Adrenal gland (tissue), 19 donors: ENCODE measurements at places on chromosomes 1 and 21.
A peak's percentile ranks its signal among the peaks of the same experiment; 100 is the strongest.

DNA sequence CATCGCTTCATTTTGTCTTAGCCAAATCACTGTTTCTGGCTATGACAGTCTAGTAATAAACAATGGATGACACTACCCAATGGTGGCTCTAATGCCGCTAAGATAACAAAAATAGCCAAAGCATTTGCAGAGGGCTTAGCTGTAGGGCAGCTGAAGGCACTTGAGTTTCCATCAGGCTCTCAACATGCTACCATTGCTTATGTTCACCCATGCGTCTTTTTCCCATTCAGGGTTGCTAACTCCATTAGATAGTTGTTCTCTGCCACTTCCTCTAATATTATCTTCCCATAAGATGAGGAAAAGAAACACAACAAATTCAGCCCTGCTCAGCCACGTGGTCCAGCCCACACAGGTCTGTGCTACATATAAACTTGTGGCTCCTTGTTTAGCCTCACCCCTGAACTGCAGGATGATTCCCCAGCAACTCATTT, 159.6 kb downstream of the TOMM20 start:
- DNase-seq: no peak

DNA sequence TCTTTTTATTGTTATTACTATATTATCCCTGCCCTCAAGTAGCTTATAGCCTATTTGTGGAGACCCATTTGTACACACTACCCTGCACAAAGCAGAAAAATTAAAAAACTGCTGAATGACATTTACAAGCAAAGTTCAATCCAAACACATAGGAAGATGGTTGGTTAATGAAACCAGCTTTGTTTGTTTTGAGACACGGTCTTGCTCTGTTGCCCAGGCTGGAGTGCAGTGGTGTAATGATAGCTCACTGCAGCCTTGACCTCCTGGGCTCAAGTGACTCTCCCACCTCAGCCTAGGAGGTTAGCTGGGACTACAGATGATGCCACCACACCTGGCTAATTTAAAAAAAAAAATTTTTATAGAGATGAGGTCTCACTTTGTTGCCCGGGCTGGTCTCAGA, 31.6 kb downstream of the TGFB2 start:
- no peak for DNase-seq

DNA sequence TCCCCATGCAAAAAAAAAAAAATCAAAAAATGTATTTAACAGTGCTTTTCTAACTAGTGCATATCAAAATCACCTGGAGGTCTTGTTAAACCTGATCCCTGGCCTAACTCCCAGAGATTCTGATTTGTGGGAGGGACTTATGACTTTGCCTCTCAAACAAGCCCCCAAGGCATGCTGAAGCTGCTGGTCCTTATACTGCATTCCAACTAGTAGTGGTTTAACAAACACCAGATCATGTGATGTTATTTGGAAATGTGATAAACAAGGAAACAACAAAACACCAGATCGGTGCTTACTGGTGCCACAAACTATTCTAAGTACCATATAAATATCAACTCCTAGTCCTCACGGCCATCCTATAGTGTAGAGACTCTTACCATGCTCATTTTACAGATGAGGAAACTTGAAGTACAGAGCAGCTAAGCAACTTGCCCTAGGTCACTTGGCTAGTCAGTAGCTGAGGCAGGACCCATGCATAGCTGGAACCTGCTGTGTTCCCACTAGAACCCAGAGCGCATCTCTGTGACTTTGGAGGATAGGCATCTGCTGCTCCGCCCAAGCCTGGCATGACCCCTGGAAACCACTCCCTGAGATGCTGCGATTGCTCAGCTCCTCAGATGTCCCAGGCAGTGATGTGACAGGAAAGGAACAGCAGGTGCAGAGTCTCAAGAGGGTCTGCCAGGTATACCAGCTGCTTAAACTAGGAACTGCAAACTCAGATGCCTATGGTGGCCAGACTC, 38.1 kb downstream of the SOX13 start:
- no peak for DNase-seq

GRCh38 chr1:61388566-61388965, 306.2 kb downstream of the NFIA start:
- DNase-seq: no peak

DNA sequence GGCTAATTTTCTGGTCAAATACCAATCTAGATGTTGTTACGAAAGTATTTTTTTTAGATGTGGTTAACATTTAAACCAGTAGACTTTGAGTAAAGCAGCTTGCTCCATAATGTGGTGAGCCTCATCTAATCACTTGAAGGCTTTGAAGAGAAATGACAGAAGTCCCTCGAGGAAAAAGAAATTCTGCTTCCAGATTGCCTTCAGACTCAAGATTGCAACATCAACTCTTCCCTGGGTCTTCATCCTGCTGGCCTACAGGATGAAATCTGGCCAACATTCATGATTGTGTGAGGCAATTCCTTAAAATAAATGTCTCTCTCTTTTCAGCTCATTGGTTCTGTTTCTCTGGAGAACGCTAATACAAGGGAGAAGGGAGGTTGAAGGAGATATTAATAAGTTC, 32.5 kb upstream of the SSX2IP start:
- no peak for DNase-seq

DNA sequence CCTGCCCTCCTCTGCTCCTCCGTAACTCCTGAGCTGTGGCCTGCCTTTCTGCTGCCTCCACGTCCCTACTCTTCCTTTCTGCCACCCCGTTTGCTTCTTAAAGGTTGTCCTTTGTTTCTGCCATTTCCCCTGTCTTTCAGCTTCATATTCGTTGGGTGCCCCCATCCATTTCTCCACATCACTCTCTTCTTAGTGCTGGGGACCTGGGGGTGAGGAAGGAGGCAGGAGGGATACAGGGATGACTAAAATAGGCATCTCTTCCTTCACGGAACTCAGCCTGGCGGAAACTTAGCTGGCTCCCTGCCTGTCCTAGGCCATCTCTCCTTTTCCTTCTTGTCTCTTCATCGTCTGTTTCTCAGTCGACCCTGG, 67.0 kb upstream of the CD1D start:
- no peak for DNase-seq

DNA sequence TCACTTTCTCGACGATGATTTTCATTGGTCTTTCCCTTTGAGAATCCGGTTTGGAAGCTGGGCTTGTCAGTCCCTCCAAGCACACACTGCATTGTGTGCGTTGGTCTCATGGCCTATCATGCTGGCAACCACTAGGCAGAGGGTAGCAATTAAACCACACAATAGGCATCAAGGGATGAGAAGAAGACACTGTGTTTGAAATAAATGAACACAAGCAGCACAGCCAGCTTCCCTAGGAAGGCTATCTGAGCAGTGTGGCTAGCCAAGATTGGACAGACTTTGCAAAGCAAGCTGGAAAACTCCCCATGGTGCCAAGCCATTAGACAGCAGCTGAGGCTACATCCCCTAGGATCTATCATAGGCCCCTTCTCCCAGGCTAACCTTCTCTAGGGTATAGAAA, 288.7 kb downstream of the NUF2 start:
- DNase-seq: no peak

GRCh38 chr1:160362168-160362957, 4.5 kb upstream of the NHLH1 start:
- no peak for DNase-seq

DNA sequence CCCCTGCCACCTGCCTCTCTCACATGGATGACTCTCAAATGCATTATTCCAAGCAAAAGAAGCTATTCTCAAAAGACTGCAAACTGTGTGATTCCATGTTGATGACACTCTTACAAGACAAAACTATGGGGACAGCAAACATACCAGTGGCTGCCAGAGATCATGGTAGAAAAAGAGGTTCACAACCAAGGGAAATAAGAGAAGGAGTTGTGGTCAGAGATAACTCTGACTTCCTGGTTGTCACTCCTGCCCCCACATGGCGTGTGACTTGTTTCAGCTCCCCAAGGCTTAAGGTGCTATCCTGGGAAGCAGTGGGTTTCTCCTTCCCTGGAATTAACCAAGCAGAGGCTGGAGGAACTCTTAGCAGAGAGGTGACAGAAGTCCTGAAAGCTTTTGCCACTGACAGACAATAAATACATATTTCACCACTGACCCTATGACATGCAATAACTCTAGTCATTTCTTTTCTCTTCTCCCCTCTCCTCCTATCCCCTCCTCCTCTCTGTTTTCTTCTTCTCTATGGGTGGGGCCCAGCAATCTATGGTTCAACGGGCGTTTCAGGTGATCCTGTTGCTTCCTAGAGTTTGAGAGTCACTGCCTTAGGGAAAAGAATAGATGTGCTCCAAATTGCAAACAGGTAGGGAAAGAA, 185.1 kb downstream of the FCRL5 start:
- no peak for DNase-seq

- DNase-seq: no peak
Observed at GRCh38 chr1:113995382-113995781, 16.1 kb downstream of the OLFML3 start.

GRCh38 chr1:215643592-215644321, 76.7 kb downstream of the KCTD3 start:
- DNase-seq: no peak

DNA sequence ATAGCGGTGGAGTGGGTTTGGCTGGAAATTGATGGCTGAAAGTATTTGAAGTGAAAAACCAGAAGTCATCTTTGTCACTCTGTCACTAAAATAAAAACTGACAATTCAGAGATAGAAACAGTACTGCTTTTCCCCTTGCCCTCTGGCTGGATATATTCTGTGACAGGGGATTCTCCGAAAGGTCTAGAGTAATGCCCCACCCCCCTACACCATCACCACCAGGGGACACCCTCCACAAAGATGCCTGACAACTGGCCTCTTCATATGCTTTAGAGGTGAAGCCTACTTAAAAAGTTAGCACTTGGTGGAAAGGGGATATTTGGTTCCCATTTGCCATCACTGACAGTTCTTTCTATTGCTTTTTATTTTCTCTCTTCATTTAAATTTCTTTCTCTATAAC, 73.5 kb downstream of the SGIP1 start:
- DNase-seq: no peak

DNA sequence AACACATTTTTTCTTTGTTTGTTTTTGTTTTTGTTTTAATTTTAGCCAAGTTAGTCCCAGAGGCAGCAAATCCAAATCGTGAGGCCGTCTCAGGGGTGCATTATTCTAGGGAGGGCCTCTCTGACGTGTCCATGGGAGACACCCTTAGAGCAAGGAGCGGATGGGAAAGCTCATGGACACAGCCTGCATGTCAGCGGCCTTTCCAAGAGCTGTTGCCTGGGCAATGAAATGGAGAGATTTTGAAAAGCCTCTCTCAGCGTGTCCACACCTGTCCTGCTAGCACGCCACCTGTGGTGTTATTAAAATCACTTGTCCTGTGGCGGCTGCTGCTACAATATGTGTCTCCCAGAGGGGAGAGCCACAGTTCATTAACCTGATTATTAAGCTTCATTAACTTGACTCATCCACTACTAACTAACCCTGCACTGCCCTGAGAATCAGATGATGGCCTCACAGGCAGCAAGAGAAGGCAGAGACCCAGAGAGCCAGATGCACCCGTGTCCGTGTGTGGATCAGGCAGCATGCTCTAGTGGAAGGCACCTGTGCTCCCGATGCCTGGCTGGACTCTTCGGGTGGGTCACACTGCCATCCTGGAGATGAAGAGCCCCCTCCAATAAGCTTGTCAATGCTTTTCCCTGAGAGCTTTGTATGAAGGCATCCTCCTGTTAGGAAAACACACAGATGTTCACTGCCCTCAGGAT, 133.3 kb downstream of the PGBD5 start:
- DNase-seq: peak; percentile 7

GRCh38 chr1:115364780-115365155, 26.7 kb upstream of the NGF start:
- DNase-seq: no peak

- DNase-seq: no peak
Observed at GRCh38 chr1:80363689-80364475, 1357.4 kb upstream of the ADGRL4 start.

GRCh38 chr1:32907435-32907834, 6.2 kb upstream of the TMEM54 start:
- no peak for DNase-seq

DNA sequence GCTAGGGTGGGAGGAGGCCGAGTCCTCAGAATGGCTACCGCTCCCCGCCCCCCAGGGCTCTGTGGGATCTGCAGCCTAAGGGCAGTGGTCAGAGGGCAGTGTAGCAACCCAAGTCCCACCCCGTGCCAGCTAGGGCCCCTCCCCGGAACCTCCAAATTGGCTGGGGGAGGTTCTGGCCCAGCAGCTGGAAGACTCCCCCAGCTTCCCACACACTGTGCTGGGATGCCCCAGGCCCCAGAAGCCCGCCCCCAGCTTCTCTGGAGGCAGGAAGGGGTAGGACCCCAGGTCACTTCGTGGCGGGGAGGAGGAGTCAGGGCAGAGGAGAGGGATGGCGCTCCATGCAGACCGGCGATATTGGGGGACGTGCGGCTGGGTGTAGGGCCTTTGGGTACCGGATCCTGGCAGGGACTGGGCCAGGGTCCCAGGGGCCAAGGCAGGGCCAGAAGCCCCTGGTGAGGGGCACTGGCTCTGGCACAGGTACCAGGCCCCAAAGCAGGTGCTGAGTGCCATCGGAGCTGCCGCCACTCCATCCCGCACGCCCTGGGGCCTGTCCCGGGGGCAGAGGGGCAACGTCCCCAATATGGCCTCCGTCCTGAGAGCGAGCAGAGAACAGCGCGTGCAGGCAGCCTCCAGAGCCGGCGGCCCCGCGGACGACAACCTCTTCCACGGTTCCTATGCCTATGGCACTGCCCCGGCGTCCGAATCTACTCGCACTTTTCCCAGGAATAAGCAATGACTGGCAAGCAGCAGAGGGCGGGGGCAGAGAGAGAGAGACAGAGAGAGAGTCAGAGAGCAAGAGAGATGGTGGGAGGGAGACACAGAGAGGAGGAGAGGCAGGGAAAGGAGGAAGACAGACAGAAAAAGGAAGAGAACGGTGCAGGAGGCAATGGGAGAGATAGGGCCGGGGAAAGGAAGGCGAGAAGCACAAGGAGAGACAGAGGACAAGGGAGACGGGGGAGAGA, 65.7 kb downstream of the RAP1GAP start:
- no peak for DNase-seq

DNA sequence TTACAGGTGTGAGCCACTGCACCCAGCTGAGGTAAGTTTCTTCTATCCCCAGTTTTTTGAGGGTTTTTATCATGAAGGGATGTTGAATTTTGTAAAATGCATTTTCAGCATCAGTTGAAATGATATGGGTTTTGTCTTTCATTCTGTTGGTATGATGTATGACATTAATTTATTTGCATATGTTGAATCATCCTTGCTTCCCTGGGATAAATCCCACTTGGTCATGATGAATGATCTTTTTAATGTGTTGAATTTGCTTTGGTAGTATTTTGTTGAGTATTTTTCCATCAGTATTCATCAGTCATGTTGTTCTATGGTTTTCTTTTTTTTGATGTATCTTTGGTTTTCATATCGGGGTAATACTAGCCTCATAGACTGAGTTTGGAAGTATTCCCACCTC, 141.0 kb downstream of the RPS6KC1 start:
- no peak for DNase-seq

GRCh38 chr1:25760122-25760719, 39.8 kb upstream of the SELENON start:
- DNase-seq: no peak

GRCh38 chr1:227935826-227936225, 11.9 kb downstream of the WNT9A start:
- DNase-seq: no peak

GRCh38 chr1:53850082-53850673, 12.1 kb upstream of the NDC1 start:
- no peak for DNase-seq

GRCh38 chr1:245645406-245645805, 490.6 kb downstream of the KIF26B start:
- DNase-seq: no peak

- DNase-seq: no peak
Observed at GRCh38 chr1:51299981-51300670, 30.2 kb downstream of the TTC39A start.

- no peak for DNase-seq
Observed at GRCh38 chr1:1550591-1551432, 10.4 kb upstream of the TMEM240 start.

- no peak for DNase-seq
Observed at GRCh38 chr1:184820218-184820750, 65.6 kb upstream of the EDEM3 start.
